Colonic mucosa (tissue), 4 donors: ENCODE measurements at places on chromosomes 7 and 10.

GRCh38 chr10:27158421-27158820, 3.3 kb downstream of the MASTL start:
- no peaks in the 10 kb centered on the region for H3K4me1 ChIP-seq
- no peak overlapping the region for H3K27ac ChIP-seq
- DNase-seq = no peak
- no peaks in the 10 kb centered on the region for H3K27me3 ChIP-seq

GRCh38 chr7:34841326-34841725, 183.3 kb downstream of the NPSR1 start:
- H3K4me3 ChIP-seq = no peak overlapping the region
- no peaks in the 10 kb centered on the region for H3K27me3 ChIP-seq

DNA sequence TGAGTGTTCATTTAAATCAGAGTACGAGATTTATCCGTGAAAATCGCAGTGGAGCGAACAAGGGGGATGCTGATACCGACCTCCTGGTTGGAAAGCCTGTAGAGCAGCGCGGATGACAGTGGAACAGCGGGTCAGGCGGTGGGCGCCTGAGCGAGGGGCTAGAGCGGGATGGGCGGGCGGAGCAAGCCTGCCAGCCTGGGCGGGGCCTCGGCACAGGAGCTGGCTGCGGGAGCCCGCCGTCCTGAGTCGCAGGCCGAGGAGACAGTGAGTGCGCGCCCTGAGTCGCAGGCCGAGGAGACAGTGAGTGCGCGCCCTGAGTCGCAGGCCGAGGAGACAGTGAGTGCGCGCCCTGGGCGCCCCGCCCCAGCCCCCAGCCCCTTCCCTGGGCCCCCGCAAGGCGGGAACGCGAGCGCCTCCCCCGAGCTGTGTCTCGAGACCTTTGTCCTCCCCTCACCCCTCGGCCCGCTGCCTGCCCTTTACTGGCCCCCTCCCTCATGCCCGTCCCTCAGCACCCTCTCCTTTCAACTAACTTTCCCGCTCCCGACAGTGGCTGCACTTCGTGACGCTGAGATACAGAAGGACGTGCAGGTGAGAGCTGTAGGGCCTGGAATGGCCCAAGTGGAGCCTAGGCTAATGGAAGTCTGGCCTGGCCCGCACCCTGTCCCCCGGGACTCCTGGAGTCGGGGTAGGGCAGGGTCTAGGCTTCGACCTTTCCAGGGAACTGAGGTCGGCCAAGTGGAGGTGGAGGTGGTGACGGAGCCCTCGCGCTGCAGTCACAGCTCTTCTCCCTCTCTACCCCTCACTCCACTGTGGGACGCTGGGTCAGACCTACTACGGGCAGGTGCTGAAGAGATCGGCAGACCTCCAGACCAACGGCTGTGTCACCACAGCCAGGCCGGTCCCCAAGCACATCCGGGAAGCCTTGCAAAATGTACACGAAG, at the start of gene AS3MT:
TSS of gene AS3MT (plus strand) at position 213 of the 941 bp plus-strand sequence. CDS start at position 336, 123 bp downstream.
- H3K36me3 ChIP-seq = no peaks in the 10 kb centered on the region
- DNase-seq = peak; percentile 27
- no peaks in the 10 kb centered on the region for H3K27me3 ChIP-seq
- H3K4me3 ChIP-seq = peak within 1 kb of the TSS; percentile 39
- H3K27ac ChIP-seq = no peak within 1 kb of the TSS

GRCh38 chr10:64798297-64798696, 1277.1 kb downstream of the REEP3 start:
- no peak overlapping the region for H3K27ac ChIP-seq
- no peak overlapping the region for H3K4me3 ChIP-seq
- no peaks in the 10 kb centered on the region for H3K27me3 ChIP-seq
- no peaks in the 10 kb centered on the region for H3K36me3 ChIP-seq

DNA sequence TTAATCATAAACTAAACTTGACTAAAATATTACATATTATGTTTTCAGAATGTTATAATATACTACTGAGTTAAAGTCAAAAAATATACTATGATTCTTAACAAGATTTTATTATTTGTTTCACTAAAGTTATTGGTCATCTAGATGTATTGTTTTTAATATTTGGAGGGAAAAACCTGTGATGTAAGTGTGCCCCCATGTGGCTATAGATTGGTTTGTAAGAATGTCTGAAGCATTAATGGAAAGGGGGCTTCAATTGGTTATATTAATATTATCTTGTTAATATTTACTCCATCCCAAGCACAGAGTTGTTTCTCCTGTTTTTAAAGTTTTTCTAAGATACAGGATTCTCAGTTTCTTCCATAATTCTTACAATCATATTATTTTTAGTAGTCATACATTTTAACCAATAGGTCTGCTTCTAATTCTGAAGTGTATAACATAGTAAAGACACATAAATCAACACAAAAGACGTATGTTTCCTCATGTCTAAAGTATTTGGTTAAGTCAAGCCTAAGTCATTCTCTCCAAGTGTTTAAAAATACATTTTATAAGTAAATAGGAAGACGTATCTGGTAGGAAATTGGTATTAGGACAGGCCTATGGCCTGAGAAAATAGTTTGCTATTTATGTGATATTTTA, 58.0 kb downstream of the GNAT3 start:
- H3K27ac ChIP-seq = no peak overlapping the region
- H3K4me3 ChIP-seq = no peak overlapping the region
- DNase-seq = no peak
- H3K27me3 ChIP-seq = no peaks in the 10 kb centered on the region
- no peaks in the 10 kb centered on the region for H3K4me1 ChIP-seq

- no peaks in the 10 kb centered on the region for H3K4me1 ChIP-seq
- H3K36me3 ChIP-seq = no peaks in the 10 kb centered on the region
- H3K27ac ChIP-seq = no peak overlapping the region
Observed at GRCh38 chr7:133932591-133932990, 194.5 kb upstream of the LRGUK start.

DNA sequence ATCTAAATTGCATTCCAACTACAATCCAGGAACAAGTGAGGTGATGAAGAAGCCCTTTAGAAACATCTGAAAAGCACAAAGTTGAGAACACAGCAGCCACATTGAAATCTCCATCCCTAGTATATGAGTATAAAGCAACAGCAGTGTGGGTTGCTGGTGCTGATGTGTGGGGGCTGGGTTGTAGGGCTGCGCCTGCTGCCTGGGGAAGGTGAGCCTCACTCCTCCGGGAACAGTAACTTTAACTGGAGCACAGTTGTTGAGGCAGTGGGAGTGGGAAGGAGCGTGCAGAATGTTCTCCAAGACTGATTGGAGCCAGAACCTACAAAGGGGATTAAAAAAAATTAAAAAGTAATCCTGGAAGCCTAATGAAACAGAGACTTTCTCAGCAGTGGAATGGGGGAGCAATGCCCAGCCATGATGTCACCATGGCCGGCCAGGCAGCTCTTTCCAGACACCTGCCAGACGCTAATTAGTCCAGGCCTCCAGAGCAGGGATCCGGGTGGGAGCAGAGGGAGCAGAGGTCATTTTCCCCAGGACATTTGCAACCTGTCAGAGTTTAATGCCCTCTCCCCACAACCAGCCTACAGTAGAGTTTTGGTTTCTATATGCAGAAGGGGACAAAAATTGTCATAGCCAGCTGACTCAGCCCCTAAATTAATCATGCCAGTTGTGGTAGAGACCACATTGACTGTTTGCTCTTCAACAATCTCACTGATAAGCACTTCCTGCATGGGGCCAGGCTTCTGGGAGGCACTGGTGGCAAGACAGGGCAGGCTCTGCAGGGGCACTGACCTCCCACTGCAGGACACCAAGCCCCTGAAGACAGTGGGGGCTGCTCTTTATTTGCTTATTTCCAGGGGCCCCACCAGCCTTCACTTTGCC, 133.0 kb upstream of the ZNF32 start:
- H3K27me3 ChIP-seq = no peaks in the 10 kb centered on the region
- no peak for DNase-seq
- no peaks in the 10 kb centered on the region for H3K36me3 ChIP-seq
- no peak overlapping the region for H3K27ac ChIP-seq

DNA sequence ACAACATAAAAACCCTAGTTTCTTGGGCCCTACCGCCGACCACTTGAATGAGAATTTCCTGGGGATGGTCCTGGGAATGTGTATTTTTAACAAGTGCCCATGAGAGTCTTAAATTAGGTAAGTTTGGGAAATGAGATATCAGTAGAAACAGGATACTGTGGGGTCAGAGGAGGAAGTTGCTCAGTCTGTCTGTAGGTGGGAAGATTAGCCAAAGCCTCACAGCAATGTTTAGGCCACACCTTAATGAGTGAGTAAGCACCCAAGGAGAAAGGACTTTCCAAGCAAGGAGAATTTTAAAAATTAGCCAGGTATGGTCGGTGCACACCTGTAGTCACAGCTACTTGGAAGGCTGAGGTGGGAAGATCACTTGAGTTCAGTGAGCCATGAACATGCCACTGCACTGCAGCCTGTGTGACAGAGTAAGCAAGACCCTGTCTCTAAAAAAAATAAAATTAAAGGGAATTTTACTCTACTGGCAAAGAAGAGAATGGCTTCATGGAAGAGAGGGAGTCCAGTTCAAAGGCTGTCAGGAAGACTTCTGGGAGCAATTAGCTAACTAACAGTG, 31.9 kb downstream of the PAPSS2 start:
- H3K4me3 ChIP-seq = no peak overlapping the region
- H3K4me1 ChIP-seq = peaks cover 7% of the 10 kb centered on the region
- no peaks in the 10 kb centered on the region for H3K27me3 ChIP-seq
- no peak overlapping the region for H3K27ac ChIP-seq

- no peak overlapping the region for H3K27ac ChIP-seq
- DNase-seq = peak; percentile 30
- no peaks in the 10 kb centered on the region for H3K4me1 ChIP-seq
Observed at GRCh38 chr7:66699998-66700397, 40.5 kb upstream of the RABGEF1 start.

GRCh38 chr7:24384362-24385030, 100.5 kb downstream of the NPY start:
- no peak overlapping the region for H3K4me3 ChIP-seq
- H3K27ac ChIP-seq = no peak overlapping the region
- H3K36me3 ChIP-seq = no peaks in the 10 kb centered on the region
- no peaks in the 10 kb centered on the region for H3K27me3 ChIP-seq
- H3K4me1 ChIP-seq = no peaks in the 10 kb centered on the region

GRCh38 chr7:133807624-133808492, 319.3 kb upstream of the LRGUK start:
- no peak overlapping the region for H3K4me3 ChIP-seq
- DNase-seq = no peak
- no peak overlapping the region for H3K27ac ChIP-seq
- no peaks in the 10 kb centered on the region for H3K4me1 ChIP-seq
- H3K36me3 ChIP-seq = no peaks in the 10 kb centered on the region
